Activated naive CD4-positive, alpha-beta T cell (primary cell): ENCODE measurements at places on chromosomes 5 and 9.

GRCh38 chr9:124906966-124907365 is 33.9 kb downstream of the GOLGA1 start:
- no peak for DNase-seq

GRCh38 chr5:170468633-170469285 is 35.1 kb upstream of the KCNIP1 start:
- DNase-seq: no peak

GRCh38 chr9:72907421-72907820 is 45.4 kb downstream of the ALDH1A1 start:
- DNase-seq: no peak

GRCh38 chr5:149647334-149647733 is 66.0 kb downstream of the ARHGEF37 start:
- DNase-seq: no peak

- no peak for DNase-seq
These were observed 81.1 kb upstream of the KLF9 start for GRCh38 chr9:70495514-70495913.

DNA sequence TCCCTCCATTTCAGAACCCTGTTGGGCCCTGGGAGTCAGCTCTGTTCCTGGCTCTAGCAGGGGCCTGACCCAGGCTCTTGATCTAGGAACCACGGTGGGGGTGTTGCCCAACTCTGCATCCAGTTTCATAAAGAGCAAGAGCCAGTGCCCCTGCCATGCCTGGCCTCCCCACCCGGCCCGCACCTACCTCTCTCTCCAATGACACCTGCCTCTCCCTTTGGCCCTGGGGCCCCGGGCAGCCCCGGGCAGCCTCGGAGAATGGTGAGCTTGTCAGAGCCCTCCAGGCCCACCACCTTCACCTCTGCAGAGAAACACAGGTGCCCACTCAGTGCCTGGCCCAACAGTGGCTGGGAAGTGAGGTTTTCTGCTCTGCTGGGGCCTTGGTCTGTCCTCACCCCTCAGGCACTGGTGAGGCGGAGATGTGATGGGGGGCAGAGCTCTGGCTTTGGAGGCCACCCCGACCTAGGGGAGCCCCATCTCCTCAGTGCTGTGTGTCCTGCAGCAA is 1.5 kb downstream of the FCN1 start:
- DNase-seq: no peak

GRCh38 chr9:89999176-89999533 is 394.3 kb downstream of the GADD45G start:
- DNase-seq: no peak
